ELF-1 (cell line): ENCODE measurements at places on chromosomes 7 and 10.

DNA sequence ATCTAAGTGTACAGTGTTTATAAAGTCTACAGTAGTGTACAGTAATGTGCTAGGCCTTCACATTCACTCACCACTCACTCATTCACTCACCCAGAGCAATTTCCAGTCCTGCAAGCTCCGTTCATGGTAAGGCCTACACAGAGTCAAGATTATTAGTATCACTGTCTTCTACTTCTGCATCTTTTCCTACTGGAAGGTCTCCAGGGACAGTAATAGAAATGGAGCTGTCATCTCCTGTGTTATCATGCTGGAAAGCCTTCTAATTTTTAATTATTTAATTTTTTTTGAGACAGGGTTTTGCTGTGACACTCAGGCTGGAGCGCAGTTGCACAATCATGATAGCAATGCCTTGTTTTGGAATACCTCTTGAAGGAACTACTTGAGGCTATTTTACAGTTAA lies 207.0 kb downstream of the HTR7 start:
- DNase-seq, result no peak

- no peak for DNase-seq
Observed at GRCh38 chr7:77354914-77355313, 61.2 kb downstream of the GSAP start.

GRCh38 chr10:1577373-1577770 lies 160.0 kb downstream of the ADARB2 start:
- no peak for DNase-seq

DNA sequence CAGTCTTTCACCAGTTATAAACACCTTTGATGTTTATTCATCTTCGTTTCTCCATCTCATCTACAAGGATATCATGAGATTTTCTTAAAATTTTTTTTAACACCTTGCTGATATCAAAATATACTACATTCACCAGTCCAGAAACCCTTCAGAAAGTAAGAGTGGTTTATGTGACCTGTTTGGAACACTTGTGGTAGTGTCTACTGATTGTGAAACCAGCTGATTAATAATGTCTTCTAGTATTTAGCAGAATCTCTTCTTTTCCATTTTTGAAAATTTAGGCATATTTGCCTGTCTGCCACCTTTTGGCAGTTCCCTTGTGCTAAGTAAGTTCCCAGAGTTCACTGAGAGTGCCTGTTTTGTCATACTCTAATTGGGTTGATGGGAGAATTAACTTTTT lies 18.5 kb downstream of the DLD start:
- DNase-seq, result no peak

GRCh38 chr7:27567266-27567665 lies 95.4 kb downstream of the HIBADH start:
- DNase-seq, result no peak

- peak; percentile 23 for DNase-seq
Observed at GRCh38 chr7:131027287-131027773, 293.3 kb upstream of the KLF14 start.

DNA sequence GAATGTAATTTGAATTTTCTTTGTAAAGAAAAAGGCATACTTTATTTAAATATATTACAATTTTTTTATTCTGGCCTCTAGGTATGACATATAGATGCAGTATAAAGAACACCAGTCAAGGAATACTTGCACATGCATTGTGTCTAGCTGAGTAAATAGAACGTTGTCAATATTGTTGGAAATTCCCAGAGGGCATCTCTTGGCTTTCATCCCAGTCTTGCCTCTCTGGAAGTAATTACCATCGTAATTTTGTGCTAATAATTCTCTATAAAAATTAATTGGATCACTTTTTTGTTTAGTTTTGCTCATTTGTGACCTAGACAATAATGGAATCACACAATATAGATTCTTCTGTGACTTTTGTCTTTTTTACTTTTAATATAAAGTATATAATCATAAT lies 1052.3 kb upstream of the CELF2 start:
- no peak for DNase-seq

DNA sequence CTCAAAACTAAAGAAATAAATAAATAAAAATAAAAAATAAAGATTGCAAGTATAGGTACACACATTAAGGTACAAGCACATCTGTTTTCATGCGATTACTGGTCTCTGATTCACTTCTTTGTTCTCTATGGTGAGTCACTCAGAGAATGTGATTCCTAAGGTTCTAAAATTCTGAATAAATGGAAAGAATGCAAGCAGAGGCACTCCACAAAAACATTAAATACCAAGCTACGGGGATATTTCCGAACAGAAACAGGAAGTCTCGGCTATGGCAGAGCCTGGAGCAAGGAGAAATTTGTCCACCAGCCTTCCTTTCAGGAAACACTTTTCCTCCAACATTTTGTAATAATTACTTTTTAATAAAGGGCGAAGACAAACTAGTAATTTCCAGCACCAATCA lies 1.4 kb downstream of the VOPP1 start:
- DNase-seq, result no peak

GRCh38 chr10:59536167-59537014 lies 173.3 kb downstream of the SLC16A9 start:
- peak; percentile 45 for DNase-seq

DNA sequence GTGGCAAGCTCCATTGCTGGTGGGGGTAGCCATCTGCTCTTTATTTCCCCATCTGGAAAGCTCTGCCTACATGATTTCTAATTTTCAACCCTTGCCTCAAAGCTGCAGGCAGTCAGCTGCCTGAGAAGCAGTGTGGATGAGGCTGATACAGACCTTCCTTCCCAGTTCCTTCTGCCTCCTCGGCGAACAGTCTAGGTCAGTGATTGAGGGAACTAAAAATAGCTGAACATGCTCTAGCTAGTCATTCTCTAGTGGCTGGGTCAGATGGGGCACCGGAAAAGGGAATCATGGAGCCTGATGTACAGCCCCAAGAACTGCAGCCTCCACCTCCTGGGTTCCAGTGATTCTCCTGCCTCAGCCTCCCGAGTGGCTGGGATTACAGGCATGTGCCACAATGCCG lies 48.7 kb downstream of the NAMPT start:
- no peak for DNase-seq

DNA sequence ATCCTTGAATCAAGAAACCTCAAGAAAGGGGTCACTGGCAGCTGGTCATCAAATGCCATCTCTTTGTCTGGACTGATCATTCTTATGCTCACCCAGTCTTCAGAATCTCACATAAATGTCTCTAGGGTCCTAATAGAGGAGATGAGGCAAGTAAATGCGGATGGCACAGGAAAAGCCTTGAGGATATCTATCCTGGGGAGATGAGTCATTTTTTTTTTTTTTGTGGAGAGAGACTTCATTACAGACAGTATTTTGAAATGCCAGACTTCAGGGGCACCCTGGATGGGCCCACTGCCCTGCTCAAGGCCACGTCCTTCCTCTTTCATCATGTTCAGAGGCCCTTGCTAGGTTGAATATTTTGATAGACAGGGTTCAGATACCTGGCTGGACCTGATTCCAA lies 19.5 kb upstream of the PLPP4 start:
- DNase-seq, result no peak

DNA sequence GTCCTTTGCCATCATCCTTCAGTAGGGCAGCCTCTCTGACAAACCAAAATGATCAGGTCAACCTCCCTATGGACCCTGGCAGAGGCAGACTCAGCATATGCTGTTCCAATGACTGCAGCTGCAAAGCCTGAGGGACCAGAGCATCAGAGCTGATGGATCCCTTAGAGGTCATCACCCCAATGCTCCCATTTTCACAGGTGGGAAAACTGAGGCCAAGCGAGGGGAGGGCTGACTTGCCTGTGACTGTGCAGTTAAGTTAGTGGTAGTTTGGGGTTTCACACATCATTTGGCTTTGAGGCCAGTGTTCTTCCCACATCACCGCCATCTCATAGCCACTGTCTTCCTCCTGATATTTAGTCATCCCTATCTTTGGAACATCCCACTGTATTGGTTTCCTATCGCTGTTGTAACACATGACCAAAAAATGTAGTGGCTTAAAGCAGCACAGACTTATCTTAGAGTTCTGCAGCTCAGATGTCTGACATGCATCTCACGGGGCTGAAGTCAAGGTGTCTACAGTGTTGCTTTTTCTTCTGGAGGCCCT lies 69.3 kb upstream of the PDZD8 start:
- no peak for DNase-seq

- DNase-seq, result no peak
Observed at GRCh38 chr10:118809357-118810220, 54.8 kb upstream of the CACUL1 start.

- no peak for DNase-seq
Observed at GRCh38 chr10:74610299-74610698, 216.1 kb upstream of the KAT6B start.

DNA sequence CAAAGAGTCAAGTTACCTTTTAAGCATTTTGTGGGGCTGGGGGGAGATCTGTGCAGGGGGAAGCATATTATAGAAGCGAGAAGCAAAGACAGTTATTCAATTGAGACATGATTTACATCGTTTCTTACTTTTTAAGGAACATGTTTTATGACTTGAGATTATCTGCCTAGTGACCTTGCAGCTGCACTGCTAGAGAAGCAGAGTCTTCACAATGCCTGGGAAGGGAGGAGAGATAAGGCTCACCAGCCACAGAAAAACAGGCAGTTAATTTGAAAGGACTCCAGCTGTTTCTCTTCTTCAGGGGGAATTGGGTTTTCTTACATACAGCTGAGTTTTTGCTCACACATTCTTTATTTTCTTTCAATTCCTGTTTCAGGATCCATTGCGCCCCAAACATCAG lies 31.0 kb downstream of the PHYH start:
- peak; percentile 46 for DNase-seq

DNA sequence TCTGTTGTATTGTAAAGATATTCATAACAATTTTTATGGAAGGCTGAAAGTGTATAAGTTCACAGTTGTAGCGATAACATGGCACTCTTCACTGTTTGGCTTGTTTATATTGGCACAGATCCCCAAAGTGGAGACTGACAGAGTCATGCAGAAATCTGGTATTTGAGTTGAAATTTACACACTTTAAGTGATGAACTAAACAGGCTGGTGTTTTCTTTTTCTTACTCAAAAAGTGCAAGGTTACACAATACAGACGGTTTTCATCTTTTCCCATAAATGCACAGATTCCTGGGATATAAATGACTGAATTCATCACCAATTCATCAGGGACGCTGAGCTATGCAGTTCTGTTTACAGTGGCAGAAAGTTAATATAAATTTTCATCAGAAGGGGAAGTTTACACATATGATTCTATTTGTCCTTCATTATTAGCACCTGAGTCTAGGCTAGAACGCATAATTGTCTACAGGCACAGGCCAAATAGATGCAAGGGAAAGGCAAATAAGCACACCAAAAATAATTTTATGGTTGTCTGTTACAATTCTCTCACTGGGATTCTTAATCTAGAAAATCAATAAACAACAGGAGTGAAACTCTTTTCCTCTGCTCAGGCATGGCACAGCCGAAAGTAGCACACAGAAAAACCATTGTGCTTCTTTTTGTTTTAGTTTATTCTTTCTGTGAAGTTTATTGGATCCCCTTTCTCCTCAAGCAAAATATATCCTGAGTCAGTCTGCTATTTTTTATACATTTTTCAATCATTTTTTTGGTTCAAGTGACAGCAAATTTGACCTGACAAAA lies 88.0 kb downstream of the FOXP2 start:
- DNase-seq, result no peak

- peak; percentile 66 for DNase-seq
Observed at GRCh38 chr10:69124563-69125268, 738 bp downstream of the VPS26A start.

GRCh38 chr7:112197322-112197721 lies 8.9 kb downstream of the DOCK4 start:
- no peak for DNase-seq

GRCh38 chr10:118407026-118407425 lies 64.9 kb upstream of the FAM204A start:
- no peak for DNase-seq

- no peak for DNase-seq
Observed at GRCh38 chr7:36100634-36101033, 52.4 kb upstream of the EEPD1 start.

- DNase-seq, result peak; percentile 48
Observed at GRCh38 chr10:29078919-29079318, 210.0 kb upstream of the LYZL1 start.

- DNase-seq, result peak; percentile 76
Observed at GRCh38 chr10:102596506-102596971, 47.7 kb upstream of the TRIM8 start.

- DNase-seq, result no peak
Observed at GRCh38 chr7:43823941-43824340, 45.4 kb downstream of the MRPS24 start.

DNA sequence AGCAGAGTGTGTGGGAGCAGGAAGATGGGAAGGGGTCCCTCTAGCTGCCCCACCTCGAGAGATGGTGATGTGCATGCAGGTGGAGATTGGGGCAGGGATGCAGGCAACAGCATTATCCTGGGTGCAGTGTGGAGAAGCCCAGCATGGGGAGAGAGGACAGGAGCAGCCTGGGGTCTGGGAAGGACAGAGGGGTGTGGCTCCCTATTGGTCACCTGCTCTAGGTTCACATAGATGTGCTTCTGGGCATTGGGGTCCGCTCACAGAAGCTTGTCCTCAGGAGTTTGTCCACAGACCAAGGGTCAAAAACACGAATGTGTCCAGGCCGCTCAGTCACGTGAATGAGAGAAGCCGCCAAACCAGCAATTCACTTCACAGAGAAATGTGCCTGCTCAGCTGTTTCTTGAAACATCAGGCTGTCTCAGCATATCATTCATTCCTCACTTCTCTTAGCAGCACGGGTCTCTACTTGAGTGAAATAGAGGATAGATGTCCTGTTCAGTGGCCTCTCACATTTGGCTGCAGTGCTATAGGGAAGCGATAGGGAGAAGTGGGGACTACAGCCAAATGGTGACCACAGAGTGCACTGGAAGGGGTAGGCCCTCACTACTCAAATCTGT lies 11.5 kb upstream of the SLC29A3 start:
- DNase-seq, result no peak

- DNase-seq, result no peak
Observed at GRCh38 chr10:3372281-3372680, 199.7 kb upstream of the PITRM1 start.

GRCh38 chr10:15829495-15829894 lies 30.8 kb downstream of the MINDY3 start:
- no peak for DNase-seq

DNA sequence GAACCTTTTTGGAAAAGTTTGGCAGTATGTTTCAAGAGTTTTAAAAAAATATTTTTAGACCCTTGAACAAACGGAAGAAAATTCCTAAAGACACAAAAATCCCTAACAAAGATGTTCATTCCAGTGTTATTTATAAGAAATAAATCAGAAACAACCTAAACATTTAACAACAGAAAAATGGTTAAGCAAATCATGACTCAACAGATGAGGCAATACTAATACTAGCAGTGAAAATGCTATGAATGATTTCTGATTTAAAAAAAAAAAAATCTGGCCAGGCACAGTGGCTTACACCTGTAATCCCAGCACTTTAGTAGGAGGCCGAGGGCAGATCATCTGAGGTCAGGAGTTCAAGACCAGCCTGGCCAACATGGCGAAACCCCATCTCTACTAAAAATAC lies 61.0 kb downstream of the ARHGAP12 start:
- DNase-seq, result no peak

GRCh38 chr10:59085054-59085453 lies 91.4 kb upstream of the PHYHIPL start:
- DNase-seq, result no peak

- no peak for DNase-seq
Observed at GRCh38 chr7:127390817-127391590, 1.5 kb downstream of the ZNF800 start.
